Stimulated activated CD8-positive, alpha-beta memory T cell treated with anti-CD3 and anti-CD28 coated beads, Interleukin-4, amount 100 ng/mL, for 24 hours (primary cell): ENCODE measurements at places on chromosomes 1 and 21.

DNA sequence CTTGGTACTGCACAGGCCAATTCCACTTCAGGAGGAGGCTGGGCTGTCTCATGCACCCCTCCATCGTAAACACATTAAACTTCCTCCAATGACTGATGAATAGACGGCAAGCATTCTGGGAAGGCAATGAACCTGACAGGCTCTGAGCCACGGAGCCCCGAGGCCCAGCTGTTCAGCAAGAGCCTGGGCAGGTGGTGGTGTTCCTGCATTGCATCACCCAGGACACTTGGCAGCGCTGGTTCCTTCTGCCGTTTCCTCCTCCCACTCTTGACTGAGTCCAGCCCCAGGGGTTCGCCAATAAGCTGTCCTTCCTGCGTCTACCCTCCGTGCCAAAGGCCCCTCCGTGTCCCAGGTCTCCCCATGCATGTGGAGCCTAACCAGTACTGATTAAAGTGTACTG, 109.8 kb downstream of the JAK1 start:
- DNase-seq = no peak

- peak; percentile 35 for DNase-seq
These were observed 25.0 kb downstream of the RLF start for GRCh38 chr1:40185951-40186864.

- DNase-seq = no peak
These were observed 3.6 kb upstream of the RSPH1 start for GRCh38 chr21:42499444-42500112.

GRCh38 chr1:230703679-230704385, 10.1 kb downstream of the AGT start:
- no peak for DNase-seq
